Effector CD4-positive, alpha-beta T cell (primary cell): ENCODE measurements at places on chromosomes 4 and X.
A peak's percentile ranks its signal among the peaks of the same experiment; 100 is the strongest.

GRCh38 chrX:9282325-9282724, 182.5 kb upstream of the TBL1X start:
- DNase-seq, result no peak

DNA sequence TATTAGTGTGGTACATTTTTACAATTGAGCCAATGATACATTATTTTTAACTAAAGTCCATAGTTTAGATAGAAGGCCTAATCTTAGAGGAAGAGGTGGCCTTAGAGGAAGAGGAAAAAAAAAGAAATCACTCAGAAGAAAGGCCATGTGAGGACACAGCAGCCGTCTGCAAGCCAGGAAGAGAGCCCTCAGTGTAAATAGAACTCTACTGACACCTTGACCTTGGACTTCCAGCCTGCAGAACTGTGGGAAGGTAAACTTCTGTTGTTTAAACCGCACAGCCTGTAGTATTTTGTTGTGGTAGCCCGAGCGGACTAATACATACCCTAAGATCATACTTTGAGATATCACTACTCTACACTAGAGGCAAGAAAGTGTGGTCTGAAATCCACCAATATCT, 5.1 kb upstream of the KCNIP4 start:
- DNase-seq, result no peak

GRCh38 chr4:73181231-73181630, 77.4 kb downstream of the ANKRD17 start:
- DNase-seq, result no peak

GRCh38 chrX:69163936-69164741, 1.1 kb downstream of the PJA1 start:
- peak; percentile 22 for DNase-seq

DNA sequence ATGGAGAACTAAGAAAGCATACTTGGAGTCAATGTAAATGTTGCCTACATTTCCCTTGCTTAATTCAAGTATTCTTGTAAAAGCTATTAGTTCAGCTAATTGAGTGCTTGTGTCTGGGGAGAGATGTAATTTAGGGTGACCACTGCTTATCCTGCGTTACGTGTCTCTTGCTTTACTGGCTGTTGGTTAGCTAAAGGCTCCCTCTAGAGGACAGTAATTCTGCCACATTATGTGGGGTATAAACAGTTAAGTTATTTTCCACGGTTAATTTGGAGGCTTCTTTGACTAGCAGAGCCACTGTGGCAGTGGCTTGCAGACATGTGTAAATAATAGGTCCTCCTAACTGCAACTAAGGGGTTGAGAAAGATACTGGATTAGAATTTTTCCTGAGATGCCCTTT, 25.3 kb upstream of the NAF1 start:
- DNase-seq, result no peak

- DNase-seq, result peak; percentile 87
Measured at GRCh38 chr4:109433205-109434006, at the start of gene SEC24B. SEC24B (plus strand) TSS chr4:109433815; CDS start chr4:109433870, 55 bp downstream.

DNA sequence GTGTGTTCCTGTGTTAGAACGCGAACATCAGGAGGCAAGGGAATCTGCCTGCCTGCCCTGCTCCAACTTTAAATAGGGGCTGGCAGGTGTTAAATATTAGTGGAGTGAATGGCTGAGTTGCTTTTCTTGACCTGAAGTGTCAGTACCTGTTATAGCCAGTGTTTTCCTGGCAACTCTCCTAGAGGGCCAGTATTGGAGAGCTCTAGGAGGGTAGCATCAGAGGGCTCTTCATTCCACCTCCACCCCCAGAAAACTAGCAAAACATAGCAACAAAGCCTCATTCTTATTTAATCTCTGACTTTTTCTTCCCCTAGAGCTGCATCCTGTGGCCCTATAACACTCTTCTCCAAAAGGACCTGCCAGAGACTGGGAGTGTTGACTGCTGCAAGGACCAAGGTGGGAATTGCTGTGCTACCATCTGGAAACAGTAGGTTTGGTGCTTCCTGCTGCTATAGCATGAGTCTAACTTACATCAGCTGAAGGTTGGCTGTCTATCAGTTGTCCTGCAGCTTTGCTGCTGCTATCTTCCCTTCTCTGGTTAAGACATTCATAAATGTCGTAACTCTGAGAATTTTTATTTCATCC, 33.5 kb downstream of the SGMS2 start:
- DNase-seq, result no peak

DNA sequence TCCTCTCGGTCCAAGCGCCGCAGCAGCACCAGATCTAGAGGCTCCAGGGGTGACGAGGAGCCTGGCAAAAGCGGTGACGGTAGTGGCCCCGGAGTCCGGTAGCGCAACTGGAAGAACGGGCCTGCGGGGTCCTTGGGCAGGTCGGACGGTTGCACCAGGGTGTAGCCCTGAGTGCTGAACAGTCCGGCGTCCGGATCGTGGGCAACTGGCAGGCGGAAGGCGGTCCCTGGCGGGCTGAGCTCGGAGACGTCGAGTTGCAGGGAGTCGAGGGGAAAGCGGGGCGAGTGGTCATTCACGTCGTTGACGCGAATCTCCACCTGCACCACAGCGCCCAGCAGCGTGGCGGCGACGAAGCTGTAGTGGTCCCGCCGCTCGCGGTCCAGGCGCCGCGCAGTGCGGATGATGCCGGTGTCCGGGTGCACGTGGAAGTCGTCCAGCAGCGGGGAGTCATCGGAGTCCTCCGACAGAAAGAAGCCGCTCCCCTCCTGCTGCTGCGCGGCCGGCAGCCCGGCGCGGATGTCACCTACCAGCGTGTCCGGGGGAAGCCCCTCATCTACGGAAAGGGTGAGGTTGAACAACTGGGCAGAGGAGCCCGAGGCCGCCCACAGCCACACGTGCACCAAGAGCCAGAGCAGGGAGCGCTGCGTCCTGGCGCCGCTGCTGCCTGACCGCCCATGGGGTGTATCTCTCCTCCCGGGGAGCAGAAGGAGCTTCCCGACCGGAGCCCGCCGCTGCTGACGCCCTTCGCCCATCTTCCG, 837 bp downstream of the DCHS2 start:
- no peak for DNase-seq

DNA sequence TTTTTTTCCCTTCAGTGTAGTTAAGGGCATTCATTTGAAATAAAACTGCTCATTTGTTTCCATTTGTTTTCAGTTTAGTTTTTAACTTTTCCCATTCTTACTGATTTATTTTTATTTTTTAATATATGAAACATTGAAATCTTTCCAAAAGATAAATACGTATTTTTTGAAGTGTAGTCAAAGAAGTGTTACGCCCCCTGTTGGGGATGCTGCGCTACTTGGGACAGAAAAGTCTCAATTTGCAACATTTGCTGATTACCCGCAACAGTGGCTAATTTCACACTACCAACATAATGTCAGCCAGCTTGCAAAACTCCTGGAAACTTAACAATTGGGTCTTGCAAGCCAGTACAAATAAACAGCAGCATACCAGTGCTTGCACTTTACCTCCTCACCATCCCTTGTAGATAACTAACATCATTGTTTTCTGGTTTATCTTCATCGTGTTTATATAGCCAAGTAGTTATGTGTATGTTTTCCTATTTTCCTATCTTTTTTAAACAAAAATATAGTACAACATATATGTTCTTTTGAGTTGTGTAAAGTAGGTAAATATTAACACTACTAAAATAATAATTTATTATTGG, 158.6 kb downstream of the STPG2 start:
- no peak for DNase-seq

DNA sequence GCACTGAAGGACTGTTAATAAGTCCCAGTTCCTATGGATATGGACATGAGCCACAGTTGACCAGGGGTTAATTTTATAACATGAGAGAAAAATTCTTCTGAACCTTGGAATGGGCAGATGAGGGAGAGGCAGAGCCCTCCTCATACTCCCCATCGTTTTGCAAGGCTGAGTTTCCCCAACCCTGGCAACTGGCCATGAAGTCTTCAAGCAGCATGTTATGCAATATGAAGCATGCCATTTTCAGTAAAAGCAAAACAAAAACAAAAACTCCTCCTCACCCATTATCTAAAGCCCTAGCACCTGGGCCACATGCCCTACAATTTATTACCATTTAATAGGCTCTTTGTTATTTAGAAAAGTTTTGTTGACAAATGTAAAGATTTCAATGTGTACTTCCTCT, 64.5 kb downstream of the GPC4 start:
- DNase-seq, result no peak

GRCh38 chrX:18368402-18368801, 13.9 kb upstream of the SCML2 start:
- DNase-seq, result no peak

- DNase-seq, result no peak
Measured at GRCh38 chr4:82770607-82771006, 28.0 kb downstream of the SCD5 start.

GRCh38 chr4:168836490-168836889, 173.6 kb downstream of the CBR4 start:
- no peak for DNase-seq

DNA sequence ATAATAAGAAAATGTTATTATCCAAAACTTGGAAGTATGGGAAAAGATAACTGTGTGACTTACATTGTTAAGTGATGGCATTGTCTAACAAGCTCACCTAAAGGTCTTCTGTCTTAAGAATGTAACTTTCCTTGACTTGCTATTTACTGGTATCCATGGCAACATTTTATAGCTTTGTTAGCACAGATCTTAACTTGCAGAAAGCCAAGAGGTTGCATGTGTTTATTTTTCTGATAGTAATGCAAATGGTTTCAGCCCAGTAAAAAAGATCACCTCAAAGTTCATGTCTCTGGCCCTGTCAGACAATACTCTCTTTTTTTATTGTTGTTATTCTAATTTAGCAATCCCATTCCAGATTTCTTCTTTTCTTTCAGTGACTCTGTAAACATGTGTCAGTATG, 425.3 kb downstream of the SPRY1 start:
- DNase-seq, result no peak

DNA sequence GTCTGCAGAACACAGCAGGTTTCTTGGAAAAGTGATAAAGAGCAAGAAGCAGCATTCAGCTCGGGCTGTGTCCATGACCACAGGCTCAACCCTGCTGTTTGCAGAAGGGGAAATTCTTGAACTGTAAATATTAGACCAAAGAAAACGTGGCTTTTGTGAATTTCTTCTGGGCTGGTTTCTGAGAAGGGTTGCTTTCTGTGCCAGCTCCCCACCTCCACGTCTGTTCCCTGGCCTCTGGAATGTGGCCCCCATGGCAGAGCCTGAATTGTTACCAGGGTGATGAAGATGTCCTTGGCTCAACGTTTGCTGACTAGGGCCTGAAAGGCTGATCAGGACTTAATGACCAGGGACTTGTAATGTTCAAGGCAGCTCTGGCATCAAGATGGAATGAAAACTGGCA, 116.0 kb downstream of the CPEB2 start:
- no peak for DNase-seq

DNA sequence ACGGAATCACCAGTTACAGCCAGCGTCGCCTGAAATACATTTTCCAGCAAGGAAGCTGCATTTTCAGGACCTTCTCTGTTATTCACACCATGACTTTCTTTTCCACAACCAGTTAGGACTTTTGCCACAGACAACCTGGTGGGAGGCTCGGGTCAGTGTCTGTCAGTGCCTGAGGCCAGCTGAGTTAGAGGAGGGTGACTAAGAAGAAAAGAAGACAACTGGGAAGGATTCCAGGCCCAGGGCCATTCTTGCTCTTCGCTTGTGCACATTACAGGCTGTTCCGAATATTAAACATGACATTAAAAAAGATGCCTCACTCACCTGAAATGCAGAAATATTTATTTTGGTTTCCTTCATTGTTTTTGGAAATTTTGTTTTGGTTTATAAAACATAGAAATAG, 21.4 kb upstream of the CENPU start:
- DNase-seq, result no peak

- no peak for DNase-seq
Measured at GRCh38 chr4:184368290-184368689, 106.1 kb downstream of the IRF2 start.

DNA sequence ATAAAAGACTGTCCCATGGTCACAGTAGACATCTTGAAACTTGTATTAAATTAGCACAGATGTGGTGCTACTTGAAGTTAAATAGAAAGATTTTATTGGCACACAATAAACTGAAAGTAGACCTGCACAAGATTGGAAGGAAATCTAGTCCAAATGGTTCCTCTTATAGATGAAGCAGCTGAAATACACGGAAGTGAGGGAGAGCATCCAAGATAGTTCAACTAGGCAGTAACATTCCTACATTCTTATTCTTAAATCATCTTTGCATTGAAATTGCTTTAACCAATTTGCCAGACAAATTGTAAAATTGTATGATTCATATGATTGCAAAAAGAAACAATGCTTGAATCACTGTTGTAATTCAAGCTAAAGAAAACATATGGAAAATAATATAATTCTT, 87.6 kb upstream of the VCX3B start:
- DNase-seq, result no peak

DNA sequence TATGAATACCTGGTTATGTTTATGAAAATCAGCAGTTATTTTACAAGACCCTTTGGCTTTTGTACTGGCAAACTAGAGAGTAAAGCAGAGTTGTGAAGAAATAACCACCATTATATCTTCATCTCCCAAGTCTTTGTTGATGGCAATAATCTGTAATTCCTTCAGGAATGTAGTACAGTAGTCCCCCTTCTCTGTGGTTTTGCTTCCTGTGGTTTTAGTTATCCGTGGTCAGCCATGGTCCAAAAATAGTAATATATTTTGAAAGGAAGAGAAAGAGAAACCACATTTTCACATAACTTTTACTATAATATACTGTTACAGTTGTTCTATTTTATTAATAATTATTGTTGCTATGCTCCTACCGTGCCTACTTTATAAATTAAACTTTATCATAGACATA, 27.8 kb downstream of the BANK1 start:
- DNase-seq, result no peak

GRCh38 chr4:27005501-27005900, 144.9 kb downstream of the STIM2 start:
- DNase-seq, result no peak

DNA sequence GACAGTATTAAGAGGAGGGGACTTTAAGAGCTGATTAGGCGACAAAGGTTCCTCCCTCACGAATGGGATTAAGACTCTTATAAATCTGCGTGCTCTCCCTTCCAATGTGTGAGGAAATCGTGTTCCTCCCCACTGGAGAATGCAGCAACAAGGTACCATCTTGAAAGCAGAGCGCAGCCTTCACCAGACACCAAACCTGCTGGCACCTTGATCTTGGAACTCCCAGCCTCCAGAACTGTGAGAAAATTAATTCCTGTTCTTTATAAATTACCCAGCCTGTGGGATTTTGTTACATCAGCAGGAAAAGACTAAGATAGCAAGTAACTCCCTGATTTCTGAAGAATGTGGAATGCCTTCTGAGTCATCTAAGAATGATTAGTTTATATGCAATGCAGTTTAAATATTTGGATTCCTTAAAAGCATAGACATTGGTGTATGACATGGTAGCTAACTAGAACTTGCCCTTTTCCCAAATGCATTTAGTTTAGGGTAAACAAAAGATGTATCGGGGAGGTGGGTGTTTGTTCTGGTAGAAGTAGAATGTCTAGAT, 86.1 kb downstream of the USP46 start:
- DNase-seq, result no peak

DNA sequence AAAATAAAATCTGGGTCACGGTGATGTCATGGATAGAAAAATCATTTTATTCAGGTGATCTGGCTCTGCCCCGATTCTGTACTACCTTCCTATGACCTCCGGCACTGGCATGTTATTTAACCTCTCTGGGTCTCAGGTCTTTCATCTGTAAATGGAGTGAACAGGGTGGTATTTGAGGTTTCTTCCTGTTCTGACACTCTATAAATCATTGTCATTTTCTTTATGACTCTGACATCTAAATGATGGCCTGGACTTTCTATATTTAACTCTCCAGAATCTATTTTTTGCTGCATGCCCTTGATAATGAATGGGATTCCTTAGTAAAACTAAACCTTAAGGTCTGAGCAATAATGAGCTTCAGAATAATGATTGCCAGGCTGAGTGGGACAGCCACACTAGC, 422.0 kb upstream of the CNKSR2 start:
- no peak for DNase-seq

GRCh38 chr4:180153587-180153986, 2089.6 kb upstream of the TENM3 start:
- no peak for DNase-seq
